Cardiac muscle cell (in vitro differentiated cells and primary cell): ENCODE measurements at places on chromosomes 6 and 20. TPM values are rescaled to one million over a fixed set of nuclear protein-coding genes. Genes with fewer than 3 reads are reported as not detected.
A peak's percentile ranks its signal among the peaks of the same experiment; 100 is the strongest.

FBXL4 gene
- total RNA-seq: 9.2 and 12.7 TPM in 2 replicates

TINAG gene
- total RNA-seq: not detected in 2 replicates

CHRNA4 gene
- total RNA-seq: 0.11 and 0.15 TPM in 2 replicates

MYH7B gene
- 30.2 and 73.2 TPM in 2 replicates for total RNA-seq

ZBTB9 gene
- total RNA-seq: 5.5 and 7.8 TPM in 2 replicates

ALDH8A1 gene
- total RNA-seq: 2.0 and 6.3 TPM in 2 replicates

SSTR4 gene
- total RNA-seq: not detected in 2 replicates

EFCAB8 gene
- total RNA-seq: not detected in 2 replicates

SLC17A3 gene
- total RNA-seq: not detected in 2 replicates

R3HDML gene
- total RNA-seq: not detected in 2 replicates

TRAPPC3L gene
- total RNA-seq: not detected in 2 replicates

TBXT gene
- total RNA-seq: not detected in 2 replicates

NINL gene
- 35.8 and 61.3 TPM in 2 replicates for total RNA-seq

CCN6 gene
- total RNA-seq: not detected in 2 replicates

SNAP25 gene
- 1.9 and 4.0 TPM in 2 replicates for total RNA-seq

SCGN gene
- 0.14 TPM in 1 of 2 replicates, not detected in the other for total RNA-seq

PTCRA gene
- not detected in 2 replicates for total RNA-seq

DNA sequence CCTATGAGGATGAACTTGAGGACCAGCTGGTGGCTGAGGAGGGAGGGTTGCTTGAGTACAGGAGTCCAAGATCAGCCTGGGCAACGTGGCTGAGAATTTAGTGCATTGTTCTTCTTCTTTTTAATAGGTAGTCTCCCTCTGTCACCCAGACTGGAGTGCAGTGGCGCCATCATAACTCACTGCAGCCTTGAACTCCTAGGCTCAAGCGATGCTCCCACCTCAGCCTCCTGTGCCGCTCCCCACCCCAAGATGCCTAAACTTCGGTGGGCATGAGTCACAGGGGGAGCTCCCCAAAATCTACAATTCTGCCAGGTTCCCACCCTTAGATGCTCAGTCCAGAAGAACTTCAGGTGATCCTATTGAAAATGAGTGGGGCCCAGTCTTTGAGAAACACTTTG is 21.4 kb downstream of the FAM50B start:
- DNase-seq: no peak

GRCh38 chr20:34328928-34329677 is 25.9 kb upstream of the AHCY start:
- DNase-seq: no peak

DNA sequence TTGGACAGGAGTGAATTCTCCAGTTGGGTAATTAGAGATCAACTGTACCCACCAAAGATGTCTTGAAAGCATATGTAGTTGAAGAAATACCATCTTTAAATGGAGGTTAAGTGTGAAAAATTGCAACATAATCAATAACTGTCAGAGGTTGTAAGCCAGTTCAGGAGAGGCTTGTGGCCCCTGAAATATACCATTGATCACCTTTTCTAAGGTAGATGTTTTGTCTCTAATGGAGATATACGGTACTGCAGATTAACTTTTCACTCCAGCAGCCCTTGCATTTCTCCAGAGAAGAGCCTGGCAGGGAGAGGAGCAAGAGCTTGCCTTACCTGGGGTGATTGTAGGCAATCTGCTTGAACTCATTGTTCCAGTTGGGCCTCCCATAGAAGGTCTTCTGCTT is 48.8 kb downstream of the NOX3 start:
- DNase-seq: no peak

GRCh38 chr6:30774701-30775100 is 30.4 kb upstream of the IER3 start:
- DNase-seq: no peak

DNA sequence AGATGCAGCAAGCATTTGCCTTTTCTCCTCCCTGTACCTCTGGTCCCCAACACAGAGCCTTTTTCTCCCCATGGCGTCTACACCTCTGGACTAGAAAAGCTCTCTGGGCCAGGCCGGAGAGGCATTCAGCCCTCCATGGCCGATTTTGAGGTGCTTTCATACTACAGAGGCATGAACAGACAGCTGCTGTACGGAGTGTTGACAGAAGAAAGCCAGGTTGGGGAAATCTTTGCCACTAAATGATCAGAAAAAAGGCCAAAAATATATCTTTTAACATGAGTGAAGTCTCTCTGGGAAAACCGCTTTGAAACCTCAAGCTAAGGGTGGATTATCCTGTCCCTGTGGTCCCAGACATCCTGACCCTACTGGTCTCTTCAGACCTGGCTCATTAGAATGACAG is 94.0 kb downstream of the TMEM170B start:
- DNase-seq: no peak

DNA sequence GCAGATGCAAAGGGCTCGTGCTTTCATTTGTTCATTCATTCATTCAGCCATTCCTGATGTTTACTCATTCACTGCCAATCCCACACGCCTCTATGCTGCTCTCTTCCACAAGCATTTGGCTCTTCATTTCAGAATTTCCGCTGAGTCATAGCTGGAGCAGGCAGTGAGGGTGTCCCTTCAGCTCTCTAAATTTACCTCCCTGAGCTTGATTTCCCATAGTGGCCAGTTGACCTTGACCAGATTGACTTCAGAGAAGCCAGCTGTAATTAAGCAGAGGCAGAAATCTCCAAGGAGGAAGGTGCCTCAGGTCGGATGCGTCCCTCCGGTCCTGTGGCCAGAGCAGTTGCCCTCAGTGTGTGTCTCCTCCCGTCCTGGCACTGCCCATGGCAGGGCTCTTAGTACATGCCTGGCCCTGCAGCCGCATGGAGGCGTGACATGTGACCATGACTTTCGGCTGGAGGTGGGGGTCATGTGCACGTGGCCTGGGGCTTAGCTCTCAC is 267.2 kb upstream of the ECI2 start:
- DNase-seq: peak; percentile 65

GRCh38 chr6:110613356-110613755 is 136.9 kb upstream of the SLC22A16 start:
- DNase-seq: no peak

- no peak for DNase-seq
Observed at GRCh38 chr6:157554747-157555146, 173.8 kb downstream of the ZDHHC14 start.

- DNase-seq: no peak
Observed at GRCh38 chr6:112524071-112524470, 176.9 kb downstream of the RFPL4B start.

GRCh38 chr6:165704045-165704748 is 41.2 kb upstream of the PDE10A start:
- no peak for DNase-seq

DNA sequence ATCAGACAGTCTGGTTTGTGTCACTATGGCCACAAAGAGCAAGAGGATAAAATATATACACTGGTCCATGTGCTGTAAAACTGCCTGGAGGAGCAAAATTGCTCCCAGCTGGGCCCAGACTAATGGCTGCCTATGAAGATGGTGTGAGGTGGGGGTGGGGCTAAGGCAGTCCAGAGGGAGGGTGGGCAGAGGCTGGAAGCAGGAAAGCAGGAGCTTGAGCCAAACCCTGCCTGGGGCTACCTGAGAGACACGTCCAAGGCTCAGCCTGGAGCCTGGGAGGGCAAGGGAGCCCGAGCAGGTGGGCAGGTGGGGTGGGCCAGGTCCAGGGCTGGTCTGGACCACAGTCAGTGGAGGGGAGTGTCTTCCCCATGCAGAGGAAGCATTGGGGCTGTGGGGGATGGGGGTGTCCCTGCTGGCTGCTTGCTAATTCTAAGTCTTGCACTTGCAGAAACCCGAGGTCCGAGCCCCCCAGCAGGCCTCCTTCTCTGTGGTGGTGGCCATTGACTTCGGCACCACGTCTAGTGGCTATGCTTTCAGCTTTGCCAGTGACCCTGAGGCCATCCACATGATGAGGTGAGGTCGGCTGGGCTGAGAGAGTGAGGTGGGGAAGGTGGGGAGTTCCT is 9.5 kb downstream of the HSPA12B start:
- no peak for DNase-seq

DNA sequence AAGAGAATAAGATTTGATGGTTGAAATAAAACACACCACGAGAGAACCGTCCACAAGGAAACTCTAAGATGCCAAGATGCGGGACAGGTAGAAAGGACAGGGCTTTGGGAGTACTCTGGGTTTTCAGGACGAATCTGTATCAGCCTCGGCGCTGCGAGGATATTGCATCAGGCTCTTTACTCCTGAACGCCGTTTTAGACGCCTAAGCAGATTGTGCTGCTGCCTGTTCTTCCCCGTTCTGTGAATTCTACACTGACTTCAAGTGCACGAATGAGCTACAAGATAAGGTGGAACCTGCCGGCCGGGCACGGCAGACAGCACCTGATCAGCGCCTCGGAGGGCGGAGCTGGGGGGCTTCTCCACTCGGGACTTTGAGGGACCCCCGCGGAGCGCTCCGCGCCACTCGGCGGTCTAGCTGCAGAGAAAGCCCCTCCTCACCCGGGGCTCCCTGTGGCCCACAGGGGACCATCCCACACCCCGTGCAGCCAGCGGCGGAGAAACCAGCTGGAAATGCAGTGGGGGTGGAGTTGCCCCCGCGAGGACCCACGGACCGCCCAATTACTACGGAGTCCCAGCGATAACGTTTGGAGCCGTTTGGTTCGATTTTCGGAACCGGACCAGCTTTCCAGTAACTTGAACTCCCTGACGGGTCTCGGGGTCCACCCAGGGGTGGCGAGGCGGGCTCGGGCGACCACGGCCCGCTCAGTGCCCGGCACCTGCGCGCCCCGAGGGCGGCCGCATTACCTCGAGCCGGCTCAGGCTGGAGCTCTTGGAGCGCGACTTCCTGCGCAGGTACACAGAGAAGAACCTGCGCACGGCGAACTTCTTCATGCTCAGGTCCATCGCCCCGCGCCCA is 646 bp downstream of the RPS6KA2 start:
- DNase-seq: peak; percentile 58

GRCh38 chr20:38927902-38928578 is 1.8 kb downstream of the FAM83D start:
- no peak for DNase-seq

GRCh38 chr6:14912706-14913105 is 333.2 kb upstream of the JARID2 start:
- no peak for DNase-seq

- no peak for DNase-seq
Observed at GRCh38 chr20:34720266-34720665, 16.1 kb downstream of the TP53INP2 start.

DNA sequence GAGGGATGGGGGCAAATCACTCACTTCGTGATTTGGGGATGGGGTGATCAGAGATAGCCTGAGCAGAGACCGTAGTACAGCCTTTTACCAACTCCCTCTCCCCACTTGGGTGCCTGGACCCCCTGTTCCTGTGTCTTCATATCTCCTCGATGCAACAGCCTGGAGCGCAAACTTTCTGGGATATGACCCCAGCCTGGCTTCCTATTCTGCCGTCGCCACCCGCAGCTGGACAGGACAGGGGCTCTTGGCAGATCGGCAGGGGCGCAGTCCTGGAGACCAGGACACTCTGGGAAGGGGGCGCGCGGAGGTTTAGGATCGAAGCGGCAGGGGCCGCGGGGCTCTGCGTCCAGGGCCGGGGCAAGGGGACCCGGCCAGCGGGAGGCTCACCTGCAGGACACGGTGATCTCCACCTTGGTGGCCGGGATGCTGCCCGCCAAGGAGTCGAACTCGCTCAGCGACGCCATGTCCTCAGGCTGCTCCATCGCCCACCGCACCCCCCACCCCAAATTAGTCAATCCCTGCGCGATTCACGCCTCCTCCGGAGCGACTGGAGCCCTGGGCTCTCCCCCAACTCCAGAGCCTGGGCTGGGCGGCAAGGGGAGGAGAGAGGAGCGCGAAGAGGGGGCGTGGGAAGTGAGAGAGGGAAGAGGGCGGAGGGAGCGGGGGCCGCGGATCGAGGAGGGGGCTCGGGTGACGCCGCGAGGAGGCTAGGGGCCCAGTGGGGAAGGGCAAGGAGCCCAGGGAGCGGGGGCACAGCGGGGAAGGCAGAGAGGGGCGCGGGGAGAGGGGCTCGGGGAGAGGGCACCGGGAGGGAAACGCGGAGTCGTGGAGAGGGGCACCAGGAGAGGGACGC is at the start of gene CPNE5:
CPNE5 (minus strand) TSS at position 549 of the 853 bp plus-strand sequence; CDS start at position 482, 67 bp downstream.
- peak; percentile 64 for DNase-seq

GRCh38 chr6:14068133-14068532 is 49.4 kb upstream of the CD83 start:
- DNase-seq: no peak

DNA sequence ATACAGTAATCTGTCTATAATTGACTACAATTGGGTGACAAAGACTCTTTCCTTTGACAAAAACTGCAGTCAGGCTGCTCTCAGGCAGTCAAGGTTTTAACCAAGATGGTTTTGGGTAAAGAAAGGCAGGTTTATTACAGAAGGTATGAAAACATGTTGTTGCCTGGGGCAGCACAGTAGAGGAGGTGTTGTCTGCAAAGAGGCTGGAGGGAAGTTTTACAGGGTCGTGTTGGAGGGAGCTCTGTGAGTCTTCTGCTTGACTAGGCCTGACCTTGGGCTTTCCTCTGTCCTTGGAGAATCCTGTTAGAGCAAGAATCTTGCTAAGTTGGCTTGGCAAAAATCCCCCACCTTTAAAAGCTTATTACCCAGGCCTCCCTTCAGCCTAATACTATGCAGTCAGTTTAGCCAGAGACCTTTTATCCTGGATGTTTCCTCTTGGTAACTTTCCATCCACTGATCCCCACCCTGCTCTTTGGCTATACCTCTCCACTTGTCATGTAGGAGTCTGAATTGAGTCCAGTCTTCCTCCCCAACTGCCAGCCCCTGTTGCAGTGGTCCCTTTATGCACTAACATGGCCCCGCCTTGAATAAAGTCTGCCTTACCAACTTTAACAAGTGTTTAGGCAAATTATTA is 143.0 kb upstream of the SLC22A16 start:
- DNase-seq: no peak

- DNase-seq: no peak
Observed at GRCh38 chr6:35489066-35489465, 7.8 kb downstream of the TEAD3 start.

GRCh38 chr6:43893073-43893472 is 123.1 kb downstream of the VEGFA start:
- no peak for DNase-seq

GRCh38 chr6:44661221-44662008 is 273.9 kb downstream of the CDC5L start:
- DNase-seq: no peak

DNA sequence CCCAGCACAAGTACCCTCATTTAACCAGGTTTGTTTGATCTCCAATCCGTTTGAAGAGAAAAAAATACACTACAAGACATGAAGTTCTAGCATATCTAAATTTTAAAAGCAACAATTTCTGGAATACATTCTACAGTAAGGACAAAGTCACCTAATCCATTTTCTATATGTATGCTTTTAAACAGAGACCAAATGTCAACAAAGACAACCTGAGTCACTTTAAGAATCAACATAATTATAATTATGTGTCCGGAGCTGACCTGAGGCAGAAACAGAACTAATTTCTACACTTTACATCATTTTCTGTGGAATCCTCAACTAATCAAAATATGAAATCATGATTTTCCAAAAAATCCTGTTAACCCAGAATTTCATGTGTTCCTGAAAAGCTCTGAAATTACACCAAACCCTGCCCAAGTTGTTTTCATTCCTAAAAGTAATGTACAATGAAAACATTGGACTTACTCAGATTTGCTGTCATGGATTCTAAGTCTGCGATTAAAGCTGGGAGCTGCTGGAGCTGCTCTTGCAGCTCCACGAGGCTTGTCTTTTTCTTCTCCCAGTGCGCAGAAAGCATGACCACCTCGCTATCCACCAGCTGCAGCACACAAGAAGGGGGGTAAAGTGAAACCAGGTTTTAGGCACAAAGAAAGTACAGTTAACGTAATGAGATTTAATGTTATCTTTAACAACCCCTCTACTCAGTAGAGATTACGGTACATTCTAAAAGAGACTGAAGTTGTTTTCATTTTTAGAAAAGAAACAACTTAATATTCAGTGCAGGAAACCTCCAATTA is 35.8 kb downstream of the DTNBP1 start:
- DNase-seq: peak; percentile 60
